ENCODE measurements at places on chromosomes 2 and 18.
A peak's percentile ranks its signal among the peaks of the same experiment; 100 is the strongest.

DNA sequence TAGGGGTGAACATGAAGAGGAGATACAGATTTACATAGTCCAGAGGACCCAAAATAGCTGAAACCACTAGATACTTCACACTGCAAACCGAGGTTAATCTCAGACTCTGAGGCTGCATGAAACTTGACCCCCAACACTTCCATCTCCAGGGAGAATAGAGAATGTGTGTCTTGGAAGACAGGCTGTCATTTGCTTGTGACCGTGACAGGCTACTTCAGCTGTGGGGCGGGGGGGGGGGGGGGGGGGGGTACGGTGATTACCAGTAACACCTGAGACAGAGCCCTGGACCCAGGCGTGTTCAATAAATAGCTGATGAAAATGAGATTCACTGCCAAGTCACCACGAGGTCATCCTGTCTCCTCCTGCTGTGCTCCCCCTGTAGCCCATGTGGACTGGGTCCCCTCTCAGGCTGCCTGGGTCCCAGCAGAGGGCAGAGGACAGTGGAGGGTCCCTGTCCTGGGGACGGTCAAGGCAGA is 5.7 kb upstream of the KLHL29 start:
- DNase-seq, result no peak

- DNase-seq, result no peak
Measured at GRCh38 chr2:154637456-154637855, 61.0 kb upstream of the KCNJ3 start.

DNA sequence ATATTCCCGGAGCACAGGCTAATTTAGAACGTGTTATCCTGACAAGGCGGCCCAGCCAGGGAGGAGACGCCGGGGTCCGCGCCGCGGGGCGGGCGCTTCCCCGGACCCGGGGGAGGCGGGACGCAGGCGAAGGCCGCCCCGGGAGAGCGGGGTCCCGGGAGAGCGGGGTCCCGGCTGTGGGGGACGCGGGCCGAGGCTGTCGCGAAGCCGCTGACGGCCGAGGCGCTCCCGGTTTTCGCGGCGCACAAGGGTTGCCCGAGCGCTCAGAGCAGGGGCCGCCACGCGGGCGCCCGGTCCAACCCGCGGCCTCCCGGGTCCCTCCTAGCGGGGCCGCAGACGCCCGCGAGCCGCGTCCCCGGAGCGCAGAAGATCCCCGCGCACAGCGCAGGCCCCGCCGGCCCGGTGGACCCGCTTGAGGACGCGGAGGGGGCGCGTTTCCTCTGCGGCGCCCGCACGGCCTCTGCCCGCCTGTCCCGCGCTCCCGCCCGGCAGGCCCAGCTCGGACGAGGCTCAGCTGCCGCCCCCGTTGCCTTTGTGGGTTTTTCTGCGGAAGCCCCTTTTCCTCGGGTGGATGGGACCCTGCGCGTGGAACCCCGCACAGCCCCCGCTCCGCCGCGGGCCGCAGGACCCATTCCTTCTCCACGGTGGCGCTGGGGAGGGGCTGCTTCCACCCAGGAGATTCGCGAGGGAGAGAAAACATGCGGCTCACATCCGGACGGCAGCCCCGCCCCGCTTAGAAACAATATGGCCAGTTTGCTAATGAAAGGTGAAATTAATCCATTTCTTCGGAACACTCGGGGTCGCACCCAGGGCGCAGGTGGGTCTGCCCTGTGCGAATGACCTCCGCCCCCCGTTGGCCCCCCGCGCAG is 9.6 kb upstream of the KCNG2 start:
- no peak for DNase-seq

GRCh38 chr18:74784752-74785151 is 187.1 kb downstream of the ZNF407 start:
- no peak for DNase-seq

- peak; percentile 36 for DNase-seq
Measured at GRCh38 chr18:23487738-23488570, 15.4 kb upstream of the RMC1 start.

DNA sequence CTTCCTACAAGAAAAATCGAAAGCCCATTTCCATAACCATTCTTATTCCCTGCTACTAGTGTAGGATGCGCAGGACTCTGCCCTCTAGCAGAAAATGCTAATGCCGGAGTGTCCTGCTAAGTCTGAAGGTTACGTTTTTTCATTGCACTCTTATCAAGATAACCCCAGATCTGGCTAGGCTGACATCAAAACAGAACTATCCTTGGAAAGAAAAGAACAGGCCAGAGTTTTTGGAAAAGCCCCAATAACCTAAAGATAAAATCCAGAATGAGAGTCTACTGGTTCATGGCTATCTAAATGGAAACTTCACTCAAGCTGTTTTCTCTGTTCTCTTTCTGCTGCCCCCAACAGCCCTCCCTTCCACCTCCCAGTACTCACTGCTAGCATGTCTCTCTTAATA is 913 bp downstream of the RNF152 start:
- DNase-seq, result no peak

DNA sequence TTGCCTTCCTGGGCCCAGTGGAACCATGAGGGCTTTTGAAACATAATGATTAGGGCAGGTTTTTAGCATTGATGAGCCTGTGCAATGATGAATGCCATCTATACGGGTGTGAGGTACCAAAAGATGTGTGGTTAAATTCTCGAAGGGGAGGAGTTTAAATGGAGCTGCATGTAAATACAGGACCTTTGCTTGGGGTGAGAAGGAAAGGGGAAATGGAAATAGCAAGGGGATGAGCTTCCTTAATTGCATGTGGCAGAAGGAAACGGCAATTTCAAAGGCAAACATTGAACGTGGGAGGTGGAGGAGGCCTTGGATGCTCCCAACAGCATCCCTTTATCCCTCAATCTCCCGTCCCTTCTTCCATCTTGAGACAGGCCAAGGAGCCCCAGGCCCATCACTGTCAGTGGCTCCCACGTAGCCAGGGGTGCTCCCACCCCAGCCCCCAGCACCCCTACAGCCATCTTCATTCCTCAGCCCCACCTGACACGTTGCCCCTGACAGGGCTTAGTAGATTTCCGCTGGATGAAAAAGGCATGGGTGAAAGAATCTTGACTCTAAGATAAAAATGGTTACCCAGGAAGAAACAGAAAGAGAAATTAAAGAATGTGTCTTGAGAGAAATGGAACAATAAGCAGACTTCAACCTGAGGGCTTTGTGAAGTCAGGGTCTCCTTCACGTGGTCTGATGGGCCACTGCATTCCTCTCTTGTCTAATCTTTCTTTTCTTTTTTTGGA is 32.5 kb downstream of the INPP5D start:
- DNase-seq, result no peak

Measured in activated gamma-delta T cell treated with Interleukin-2 at 50 U/mL for 16 hours (primary cell).